ENCODE measurements at places on chromosomes 13 and 19.

DNA sequence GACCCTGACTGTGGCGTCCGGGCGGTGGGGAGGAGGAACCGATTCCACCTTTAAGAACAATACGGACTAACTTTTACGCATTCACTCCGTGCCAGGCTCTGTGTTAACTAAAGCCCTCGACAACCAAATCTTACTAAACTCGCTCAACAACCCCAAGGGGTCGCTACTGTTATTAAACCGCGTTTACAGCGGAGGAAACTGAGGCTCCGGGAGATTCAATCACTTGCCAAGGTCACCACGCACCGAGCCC lies 1.2 kb downstream of the SAMD1 start:
- no peak for DNase-seq

DNA sequence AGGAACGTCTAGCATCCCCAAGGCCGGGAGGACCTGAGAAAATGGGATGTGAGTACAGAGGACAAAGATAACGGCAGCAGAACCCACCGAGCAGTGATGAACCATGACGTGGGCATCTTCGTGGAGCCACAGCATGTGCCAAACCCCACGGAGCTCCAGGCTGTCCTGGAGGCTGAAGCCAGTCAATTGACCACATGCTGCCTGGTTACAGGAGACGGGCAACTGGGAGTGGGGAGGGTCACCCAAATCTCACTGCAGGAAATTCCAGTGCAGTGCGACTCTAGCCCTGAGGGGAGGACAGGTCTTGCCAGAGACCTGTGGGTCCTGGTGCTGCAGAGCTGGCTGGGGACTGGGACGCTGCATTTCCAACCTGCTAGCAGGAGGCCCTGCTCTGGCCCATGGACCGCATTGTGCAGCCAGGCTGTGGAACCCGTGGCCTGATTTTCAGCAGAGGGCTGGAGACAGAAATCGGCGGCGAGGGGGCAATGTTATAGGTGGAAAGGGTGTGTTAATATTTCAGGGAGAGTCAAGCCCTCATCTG lies 3.2 kb upstream of the GRTP1 start:
- no peak for DNase-seq

GRCh38 chr13:94914895-94915294 lies 202.6 kb upstream of the SOX21 start:
- no peak for DNase-seq

- DNase-seq = no peak
Measured at GRCh38 chr13:43631106-43631505, 155.7 kb downstream of the ENOX1 start.

GRCh38 chr13:54852831-54853230 lies 1824.2 kb downstream of the OLFM4 start:
- no peak for DNase-seq

DNA sequence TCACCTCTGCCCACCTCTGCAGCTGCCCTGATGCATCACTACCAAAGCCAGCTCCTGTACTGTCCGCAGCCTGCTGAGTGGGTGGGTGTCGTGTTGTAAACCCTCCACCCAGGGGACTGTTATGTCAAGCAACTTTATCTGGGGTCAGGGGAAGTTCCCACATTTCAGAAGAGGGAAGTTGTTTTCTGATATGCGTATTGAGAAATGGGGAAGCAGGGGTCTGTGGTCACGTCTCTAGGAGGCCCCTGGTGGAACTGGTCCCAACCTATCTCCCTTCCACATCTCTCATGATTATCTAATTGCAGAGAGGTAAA lies 31.2 kb downstream of the CLEC17A start:
- no peak for DNase-seq

GRCh38 chr19:44306283-44306682 lies 1.5 kb upstream of the ZNF235 start:
- DNase-seq = no peak

GRCh38 chr13:49749848-49750247 lies 42.6 kb downstream of the KPNA3 start:
- no peak for DNase-seq

GRCh38 chr13:67097892-67098452 lies 132.2 kb downstream of the PCDH9 start:
- DNase-seq = no peak

DNA sequence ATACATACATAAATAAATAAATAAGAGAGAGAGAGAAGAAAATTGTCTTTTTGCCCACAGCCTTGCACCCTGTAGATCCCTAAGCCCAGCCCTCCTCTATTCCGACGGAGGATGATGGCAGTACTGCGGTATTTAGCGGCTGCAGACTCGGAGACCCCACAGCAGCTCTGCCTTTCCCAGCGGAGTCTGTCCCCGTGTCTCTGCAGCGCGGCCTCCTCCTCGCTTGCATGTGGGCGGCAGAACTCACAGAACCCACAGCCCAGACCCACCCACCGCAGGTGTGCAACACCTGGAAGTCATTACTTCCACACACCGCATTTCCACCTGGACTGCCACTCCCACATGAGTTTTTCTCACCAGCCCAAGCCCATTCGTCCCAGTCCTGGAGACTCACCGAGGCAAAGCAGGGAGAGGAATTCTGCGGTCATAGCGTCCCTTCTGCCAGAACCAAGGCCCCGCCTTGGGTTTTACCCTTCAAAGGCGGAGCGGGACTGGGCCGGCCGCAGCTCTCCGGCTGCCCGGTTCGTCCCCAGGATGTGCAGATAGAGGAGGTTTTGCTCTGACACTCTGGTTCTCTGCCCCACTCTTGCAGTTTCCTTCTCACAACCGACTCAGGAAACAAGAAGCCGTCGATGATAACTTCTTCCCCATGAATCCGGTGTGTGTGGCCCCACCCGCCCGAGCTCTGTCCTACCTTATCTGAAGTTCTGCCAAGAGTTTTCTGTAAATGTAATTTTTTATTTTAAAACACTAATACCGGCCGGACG lies at the start of gene VSTM1:
Gene VSTM1, minus strand, starts transcription at position 548 of the 767 bp plus-strand sequence. Its CDS starts 120 bp downstream, at position 428.
- DNase-seq = no peak

- no peak for DNase-seq
Measured at GRCh38 chr19:29015569-29015968, 197.4 kb downstream of the UQCRFS1 start.

GRCh38 chr19:435707-436412 lies 25.0 kb downstream of the SHC2 start:
- DNase-seq = no peak

GRCh38 chr19:11263726-11264125 lies 1.4 kb upstream of the DOCK6 start:
- no peak for DNase-seq

DNA sequence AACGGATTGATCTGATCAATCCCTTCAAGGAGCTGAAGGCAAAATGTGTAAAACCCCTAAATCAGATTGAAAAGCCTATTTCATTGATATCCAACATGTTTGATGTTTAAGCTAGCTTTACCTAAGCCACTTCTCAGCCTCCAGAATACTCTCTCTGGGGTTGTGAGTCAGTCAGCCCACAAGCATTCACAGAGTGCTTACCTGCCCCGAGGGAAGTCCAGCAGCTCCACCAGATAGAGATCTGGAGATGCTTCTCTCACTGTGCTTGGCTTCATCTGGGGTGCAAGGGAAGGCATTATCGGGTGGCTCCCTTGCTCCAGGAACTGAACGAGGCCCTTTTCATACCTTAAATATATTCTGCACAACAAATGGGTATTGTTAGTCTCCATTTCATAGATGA lies 159.7 kb downstream of the OXGR1 start:
- no peak for DNase-seq

- no peak for DNase-seq
Measured at GRCh38 chr13:112795277-112795676, 105.4 kb downstream of the ATP11A start.

- no peak for DNase-seq
Measured at GRCh38 chr13:47673009-47673850, 327.8 kb downstream of the SUCLA2 start.

DNA sequence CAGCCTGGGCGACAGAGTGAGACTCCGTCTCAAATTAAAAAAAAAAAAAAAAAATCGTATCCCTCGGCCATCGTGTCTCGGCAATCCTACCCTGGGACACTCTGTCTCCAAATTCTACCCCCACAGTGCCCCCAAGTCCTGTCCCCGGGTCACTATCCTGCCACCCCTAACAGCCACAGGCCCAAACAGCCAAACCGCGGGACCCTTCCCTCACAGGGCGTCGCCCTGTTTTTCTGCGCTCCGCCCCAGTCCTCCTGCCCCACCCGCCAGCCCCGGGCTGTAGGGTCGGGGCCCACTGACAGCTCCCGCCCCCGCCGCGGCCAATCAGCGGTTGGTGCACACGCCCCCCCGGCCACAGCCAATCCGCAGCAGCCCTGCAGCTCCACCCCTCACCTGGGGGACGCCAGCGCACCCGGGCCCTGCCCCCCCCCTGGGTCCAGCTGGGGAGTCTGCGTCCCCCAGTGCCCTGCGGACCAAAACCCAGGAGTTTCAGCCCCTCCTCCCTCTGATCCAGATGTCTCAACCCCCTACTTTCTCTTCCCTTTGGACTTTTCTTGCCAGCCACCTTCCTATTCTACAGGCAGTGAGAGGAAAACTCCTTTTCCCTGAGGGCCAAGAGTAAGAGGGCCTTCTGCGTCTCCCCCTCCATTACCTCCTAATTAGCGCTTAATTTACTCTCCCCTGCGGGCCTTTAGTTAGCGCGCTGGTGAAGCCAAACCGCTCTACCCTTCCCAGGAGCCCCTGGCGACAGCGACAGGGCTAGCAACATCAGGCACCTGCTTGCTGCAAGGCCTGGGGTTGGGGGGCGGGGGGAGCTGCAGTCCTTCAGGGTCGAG lies 1.5 kb upstream of the BCAT2 start:
- DNase-seq = peak; percentile 49

GRCh38 chr13:106534639-106535551 lies 567 bp downstream of the EFNB2 start:
- peak; percentile 5 for DNase-seq

DNA sequence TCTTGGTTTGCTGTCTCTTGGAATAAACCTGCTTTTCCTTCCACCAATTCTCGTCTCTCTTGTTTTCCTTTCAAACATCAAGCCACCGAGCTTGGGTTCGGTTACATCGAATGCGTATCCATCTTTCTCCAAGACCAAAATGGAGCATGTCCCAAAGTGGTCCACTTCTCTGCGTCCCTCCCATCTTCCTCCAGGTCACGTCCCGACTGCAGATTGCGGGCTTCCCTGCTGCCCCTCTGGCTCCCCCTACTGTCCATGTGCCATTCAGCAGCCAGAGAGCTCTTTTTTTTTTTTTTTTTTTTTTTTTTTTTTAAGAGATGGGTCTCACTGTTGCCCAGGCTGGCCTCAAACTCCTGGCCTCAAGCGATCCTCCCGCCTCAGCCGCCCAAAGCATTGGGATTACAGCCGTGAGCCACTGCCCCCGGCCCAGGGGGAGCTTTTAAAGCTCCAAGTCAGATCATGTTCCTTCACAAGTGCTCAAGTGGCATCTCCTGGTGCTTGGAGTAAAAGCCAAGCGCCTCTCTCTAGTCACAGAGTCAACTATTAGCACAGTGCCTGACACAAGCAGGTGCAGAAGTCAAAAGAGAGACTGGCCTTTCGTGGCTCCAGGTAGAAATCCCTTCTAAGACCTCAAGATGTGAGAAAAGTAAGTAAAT lies 10.0 kb downstream of the COL5A3 start:
- DNase-seq = peak; percentile 45

DNA sequence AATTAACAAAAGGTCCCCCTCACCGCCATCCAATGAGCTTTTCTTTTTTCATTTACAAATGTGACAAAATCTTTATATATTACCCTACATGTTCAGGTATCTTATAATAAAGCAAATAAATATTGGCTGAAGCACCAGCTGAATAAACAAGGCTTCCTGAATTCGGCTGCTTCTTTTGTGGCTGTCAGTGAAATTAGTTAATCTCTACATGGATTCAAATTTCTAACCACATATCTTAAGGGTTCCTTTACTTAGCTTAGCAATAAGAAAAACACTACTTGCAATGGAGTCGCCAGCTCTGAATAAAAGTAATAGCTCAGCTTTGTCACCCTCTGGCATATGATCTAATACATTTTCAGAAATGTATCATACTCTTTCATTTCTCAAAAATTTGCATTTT lies 104.3 kb downstream of the CCNA1 start:
- no peak for DNase-seq

GRCh38 chr13:24618011-24618955 lies 61.9 kb upstream of the ATP12A start:
- DNase-seq = peak; percentile 45

DNA sequence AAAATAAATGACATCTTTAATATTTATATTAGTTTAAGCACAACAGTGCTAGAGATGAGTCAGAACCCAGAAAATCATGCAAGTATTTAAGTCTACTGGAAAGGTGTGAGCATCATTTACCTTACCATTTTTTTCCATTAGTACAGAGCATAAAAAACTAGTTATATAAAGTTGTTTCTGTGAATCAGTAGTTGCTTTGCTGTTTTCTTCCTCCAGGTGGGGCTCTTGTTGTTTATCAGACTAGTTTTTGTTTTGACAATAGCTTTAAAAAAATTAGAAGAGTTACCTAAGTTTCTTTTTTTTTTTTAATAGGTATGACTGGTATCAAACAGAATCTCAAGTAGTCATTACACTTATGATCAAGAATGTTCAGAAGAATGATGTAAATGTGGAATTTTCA lies 12.7 kb downstream of the SUGT1 start:
- DNase-seq = no peak

DNA sequence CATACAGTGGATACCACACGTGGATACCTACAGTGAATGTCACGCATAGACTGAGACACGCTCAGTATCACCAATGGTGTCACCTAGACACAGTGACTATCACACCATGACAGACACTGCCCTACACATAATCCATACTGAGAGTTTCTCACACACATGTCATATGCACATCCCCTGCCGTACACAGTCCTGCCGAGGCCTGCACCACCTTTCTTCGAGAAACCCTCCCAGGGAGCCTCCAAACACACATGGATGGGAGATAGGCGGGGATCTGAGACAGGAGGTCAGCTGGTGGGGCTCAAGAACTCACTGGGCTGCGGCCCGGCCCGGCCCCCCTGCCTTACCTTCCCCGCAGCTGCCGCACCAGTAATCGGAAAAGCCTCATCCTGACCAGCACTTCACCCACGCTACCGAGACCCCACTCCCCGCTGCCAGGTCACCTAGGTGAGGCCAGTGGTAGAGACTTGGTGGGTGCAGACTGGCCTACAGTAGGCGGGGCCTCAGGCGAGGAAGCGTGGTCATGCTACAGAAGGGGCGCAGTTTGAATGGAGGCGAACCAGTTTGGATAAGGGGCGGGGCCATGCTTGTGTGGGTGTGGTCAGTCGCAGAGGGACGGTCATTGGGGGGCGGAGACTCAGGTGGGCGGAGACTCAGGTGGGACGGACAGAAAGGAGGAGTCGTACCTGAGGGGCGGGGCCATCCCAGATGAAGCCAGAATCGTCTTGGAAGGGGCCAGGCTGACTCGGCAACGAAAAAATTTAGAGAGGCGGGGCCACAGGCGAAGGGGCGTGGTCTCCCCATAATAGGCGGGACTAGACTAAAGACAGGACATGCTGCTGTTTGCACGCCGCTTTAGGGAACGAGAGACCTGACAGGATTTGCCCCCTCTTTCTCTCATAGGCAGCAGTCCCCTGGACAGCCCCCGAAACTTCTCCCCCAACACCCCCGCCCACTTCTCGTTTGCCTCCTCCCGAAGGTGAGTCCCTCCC lies 2.1 kb downstream of the MAST1 start:
- DNase-seq = no peak

- DNase-seq = no peak
Measured at GRCh38 chr13:26325876-26326275, 71.9 kb downstream of the CDK8 start.
